ENCODE measurements at places on chromosomes 12 and 14.

GRCh38 chr14:55832122-55832911 is 252.3 kb downstream of the KTN1 start:
- no peak for DNase-seq

GRCh38 chr12:111907740-111908139 is 65.7 kb downstream of the MAPKAPK5 start:
- DNase-seq = no peak

GRCh38 chr12:107845980-107846659 is 71.6 kb downstream of the ASCL4 start:
- DNase-seq = no peak

GRCh38 chr12:124756760-124757159 is 106.9 kb downstream of the SCARB1 start:
- no peak for DNase-seq
